Astrocyte of the cerebellum (primary cell): ENCODE measurements at places on chromosomes 3 and 15.

GRCh38 chr3:82000773-82001172 lies 239.3 kb upstream of the GBE1 start:
- peak; percentile 15 for DNase-seq

GRCh38 chr3:14534516-14535191 lies 5.5 kb downstream of the GRIP2 start:
- no peak for DNase-seq

GRCh38 chr3:101509281-101509680 lies 3.7 kb downstream of the SENP7 start:
- no peak for DNase-seq

GRCh38 chr15:35061161-35061824 lies 23.8 kb downstream of the NANOGP8 start:
- no peak for DNase-seq

DNA sequence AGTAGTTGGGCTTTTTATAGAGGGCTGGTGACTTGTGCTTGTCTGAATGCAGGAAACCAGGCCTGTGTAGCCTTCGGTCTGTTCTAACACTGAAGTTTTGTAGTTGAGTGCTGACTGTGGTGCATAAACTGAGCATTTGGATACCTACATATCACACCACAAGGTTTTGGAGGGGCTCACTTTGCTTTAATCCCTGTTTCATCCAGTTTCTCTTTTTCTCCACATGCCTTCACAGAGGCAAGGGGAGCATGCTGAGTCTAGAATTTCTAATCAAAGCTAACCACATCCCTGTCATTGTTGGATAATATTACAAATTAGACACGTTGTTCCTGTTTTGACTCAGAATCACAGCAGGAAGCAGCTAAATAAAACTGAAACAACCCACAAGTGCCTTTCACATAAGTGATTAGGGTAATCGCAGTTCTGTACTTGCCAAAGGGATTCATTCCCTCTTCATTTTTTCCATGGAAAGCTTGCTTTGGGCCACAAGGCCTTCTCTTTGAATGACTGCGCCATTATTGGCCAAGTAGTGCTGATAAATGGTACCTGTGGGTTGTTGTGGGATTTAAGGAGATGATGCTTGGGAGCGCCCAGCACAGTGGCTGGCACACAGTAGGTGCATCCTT lies 48.9 kb downstream of the TGFBR2 start:
- peak; percentile 94 for DNase-seq
